Left ventricle myocardium inferior (tissue), 1 donor: ENCODE measurements at places on chromosomes 5 and 9. TPM values are rescaled to one million over a fixed set of nuclear protein-coding genes. Genes with fewer than 3 reads are reported as not detected.

The SOHLH1 gene
- not detected for total RNA-seq

GRCh38 chr5:133455676-133456075 lies 156.7 kb downstream of the FSTL4 start:
- no peak for DNase-seq

DNA sequence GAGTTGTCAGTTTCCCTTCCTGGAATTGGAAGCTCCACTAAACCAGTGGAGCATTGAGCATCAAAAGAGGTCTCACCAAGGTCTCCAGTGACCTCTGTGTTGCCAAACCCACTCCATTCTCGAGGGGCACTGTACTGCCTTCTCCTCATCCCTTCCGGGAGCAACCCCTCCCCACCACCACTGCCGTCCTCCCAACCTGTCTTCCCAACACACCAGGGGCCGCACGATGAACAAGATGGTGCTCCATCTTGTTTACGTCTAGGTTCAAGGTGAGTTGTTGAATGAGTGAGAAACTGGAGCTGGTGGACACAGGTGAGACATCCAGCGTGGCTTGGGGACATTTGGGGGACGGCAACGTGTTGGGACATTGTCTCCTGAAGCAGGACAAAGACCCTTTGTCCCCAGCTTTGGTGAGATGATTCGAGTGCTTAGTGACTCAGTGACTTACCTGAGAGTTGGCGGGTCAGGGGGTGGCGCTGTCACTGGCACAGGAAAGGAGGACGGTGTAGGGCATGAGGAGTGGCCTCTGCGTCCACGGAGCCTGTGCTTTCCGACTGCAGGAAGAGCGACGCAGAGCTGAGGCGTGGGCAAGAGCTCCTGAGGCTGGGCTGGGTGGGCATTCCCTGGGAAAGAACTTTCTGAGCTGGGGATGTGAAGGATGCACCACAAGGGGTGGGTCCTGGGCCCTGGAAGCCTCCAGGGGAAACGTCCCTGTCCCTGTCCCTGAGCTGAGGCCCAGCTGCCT lies 44.8 kb upstream of the RNU6ATAC start:
- no peak for DNase-seq

The CCDC180 gene
- 2.4 TPM for total RNA-seq

The FBXO4 gene
- total RNA-seq: 4.3 TPM

GRCh38 chr9:135525241-135526088 lies 4.2 kb downstream of the LCN1 start:
- no peak for DNase-seq

The PTGS1 gene
- total RNA-seq: 6.7 TPM

- DNase-seq: no peak
These were observed 5.7 kb downstream of the PAM start for GRCh38 chr5:102760815-102761214.

DNA sequence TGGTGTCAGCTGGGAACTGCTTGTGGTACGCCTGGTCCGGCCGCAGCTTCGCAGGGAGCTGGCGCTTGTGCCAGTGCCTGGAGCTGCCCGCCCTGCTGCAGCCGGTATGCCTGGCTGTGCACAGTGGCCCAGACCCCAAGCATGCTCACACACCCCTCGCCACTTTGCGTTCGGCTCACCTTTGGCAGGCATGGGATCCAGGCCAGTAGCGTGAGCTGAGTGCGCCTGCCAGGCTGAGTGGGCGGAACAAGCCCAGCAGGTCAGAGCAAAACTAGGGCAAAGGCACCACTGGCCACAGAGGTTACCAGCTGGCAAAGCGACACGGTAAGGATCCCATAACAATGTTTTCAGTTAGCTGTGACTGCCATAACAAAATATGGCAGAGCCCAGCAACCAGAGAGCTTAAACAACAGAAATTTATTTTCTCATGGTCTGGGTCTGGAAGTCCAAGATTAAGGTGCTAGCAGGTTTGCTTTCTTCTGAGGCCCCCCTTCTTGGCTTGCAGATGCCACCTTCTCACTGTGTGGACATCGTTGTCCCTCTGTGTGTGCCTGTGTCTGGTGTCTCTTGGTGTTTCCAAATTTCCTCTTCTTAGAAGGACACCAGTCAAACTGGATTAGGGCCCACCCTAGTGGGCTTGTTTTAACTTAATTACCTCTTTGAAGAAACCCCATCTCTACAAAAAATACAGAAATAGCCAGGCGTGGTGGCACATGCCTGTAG lies 61.6 kb downstream of the PSAT1 start:
- no peak for DNase-seq

DNA sequence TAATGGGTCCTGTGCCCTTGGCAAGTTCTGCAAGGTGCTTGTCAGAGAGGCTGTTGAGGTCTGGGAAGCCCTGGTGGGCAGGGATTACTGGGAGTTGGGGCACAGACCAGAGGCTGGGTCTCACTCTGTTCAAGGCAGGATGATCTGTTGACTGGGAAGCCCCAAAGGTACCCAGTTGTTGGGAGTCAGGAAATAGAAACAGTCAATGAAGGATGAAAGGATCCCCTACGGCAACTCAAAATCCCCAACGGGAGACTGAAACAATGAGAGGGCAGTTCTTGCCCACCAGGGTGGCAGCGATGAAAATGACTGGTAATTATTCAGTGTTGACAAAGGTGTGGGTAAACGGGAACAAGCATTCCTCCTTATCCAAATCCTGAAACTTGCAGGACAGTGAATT lies 31.2 kb downstream of the BNIP1 start:
- DNase-seq: no peak

The KCNIP1 gene
- total RNA-seq: 0.16 TPM

DNA sequence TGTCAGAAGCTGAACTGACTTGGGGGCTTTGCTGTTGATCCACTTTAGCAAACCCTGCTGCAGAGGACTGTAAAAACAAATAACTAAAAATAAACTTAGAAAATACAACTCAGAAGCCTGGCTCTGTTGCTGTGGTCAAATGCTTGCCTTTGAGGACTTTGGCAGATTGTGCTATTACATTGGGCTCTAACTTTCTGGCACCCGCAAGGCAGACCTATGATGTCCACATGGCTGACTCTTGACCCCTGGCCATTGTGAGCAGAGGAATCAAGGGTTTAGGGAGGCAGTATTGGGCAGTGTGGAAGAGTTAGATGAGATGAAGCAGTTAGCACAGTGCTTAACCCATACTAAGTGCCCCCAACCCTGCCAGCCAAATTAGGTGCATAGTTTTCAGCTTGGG lies 34.0 kb downstream of the OTULIN start:
- DNase-seq: no peak

DNA sequence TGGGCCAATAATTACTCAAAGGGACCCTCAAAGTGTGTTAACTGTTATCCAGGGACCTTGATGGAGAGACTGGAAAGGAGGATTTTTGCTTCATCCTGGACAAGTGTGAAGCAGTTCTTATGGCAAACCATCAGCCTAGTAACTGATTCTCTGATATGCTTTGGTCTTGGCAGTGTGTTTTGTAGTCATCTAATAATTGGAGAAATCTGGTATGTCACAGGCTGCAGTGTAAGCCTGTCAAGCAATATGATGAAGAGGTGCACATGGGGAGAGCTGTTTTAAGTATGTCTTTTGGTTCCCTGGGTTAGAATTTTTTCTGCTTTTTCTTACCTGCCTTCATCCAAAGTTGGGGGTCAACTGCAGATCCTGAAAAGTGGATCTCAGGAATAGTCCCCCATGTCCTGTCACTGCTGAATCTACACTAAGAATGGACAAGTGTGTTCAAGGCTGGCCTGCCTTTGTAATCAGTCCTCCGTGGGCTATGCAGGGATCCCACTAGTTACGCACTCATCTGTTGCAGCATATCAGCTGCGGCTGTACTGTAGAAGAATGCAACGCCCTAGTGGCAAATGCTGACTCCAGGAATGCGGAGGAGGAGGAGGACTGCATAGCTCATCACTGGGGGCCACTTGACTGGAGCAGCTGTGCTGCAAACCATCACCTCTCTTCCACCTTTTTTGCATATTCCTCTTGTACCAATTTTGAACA lies 1.9 kb downstream of the SPTAN1 start:
- DNase-seq: peak; percentile 52
